ENCODE measurements at places on chromosomes 2 and 18.

- DNase-seq, result peak; percentile 56
These were observed 101.9 kb downstream of the NOL4 start for GRCh38 chr18:34122724-34123334.

DNA sequence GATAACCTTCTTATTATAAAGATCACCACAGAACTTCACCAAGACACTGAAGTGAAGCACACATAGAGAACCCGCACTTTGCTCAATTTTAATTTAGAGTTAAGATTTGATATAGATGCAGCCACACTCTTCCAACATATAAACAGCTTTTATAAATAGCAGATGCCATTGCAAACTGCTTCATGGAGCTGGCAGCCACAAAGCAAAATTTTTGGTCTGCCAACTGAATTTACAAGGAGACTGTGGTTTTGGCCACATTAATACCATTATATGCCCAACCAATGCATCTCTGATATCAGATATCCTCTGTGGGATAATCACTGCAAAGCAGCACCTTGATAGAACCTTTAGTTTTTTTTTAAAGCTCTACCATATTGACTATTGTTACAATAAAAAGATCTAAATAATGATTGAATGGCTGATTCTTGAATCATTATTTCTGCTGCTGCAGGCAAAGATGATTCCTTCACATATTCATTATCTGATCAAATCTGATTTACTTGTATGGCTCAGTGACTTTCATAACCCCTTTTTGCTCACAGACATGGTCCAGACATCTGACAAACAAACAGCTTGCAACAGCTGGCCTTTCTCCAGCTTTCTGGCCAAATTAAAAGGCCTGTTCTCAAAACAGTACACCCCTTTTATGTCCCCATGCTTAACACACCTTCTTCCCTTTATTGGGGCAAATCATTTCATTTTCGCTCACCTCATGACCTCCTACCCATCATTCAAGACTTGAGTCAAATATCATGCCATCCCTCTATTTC is 88.4 kb downstream of the METTL4 start:
- DNase-seq, result no peak

- no peak for DNase-seq
These were observed 44.3 kb upstream of the TCF7L1 start for GRCh38 chr2:85088921-85089320.

DNA sequence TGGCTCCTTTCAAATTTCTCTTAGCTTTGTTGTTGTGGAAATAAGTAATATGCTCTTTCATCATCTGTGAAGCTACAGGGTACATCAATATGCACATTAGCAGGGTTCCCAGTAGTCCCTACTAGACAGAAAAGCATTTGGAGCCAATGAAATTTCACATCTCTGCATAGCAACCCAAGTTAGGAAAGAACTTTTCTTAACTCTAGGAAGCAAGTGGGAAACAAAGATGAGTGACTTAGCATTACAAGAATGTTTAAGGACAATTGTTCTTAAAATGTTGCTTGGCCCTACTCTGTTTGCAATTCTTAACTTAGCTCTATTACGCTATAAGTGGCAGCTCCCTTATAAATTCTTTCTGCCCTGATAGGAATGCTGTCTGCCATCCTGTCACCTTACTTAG is 39.6 kb downstream of the ZEB2 start:
- DNase-seq, result no peak

DNA sequence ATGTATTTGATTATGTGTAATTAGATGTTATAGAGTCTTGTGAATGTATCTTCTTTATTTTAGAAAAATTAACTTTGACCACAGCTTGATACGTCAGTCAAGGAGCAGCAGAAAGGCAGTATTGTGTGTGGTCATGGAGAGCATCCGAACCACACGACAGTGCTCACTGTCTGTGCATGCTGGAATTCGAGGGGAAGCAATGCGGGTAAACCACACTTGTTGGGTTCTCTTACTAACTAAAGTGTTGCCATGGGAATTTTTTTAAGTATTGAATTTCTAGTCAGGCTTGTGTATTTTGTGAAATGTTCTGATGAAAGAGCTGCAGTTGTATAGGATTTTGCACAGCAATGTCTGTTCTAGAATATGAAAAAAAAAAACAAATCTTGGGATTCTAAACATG is 4.8 kb downstream of the PJVK start:
- no peak for DNase-seq

- DNase-seq, result no peak
These were observed 38.3 kb upstream of the SMAD2 start for GRCh38 chr18:47968721-47969120.

DNA sequence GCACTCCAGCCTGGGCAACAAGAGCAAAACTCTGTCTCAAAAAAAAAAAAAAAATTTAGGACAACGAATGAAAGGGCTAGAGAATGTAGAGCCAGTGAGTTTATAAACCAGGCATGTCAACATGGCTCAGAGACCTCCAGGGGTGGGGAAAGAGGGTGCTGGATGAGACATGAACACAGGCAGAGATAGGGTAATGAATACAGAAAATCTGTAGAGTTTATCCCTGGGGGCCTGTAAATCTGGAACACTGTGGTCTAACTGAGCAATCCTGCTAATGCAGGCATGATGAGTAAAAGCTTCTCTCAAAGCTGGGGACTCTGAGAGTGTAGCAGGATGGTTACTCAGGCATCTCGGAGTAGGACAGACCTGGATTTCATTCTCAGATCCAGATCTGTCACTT is 59.2 kb upstream of the IGFBP2 start:
- no peak for DNase-seq

- DNase-seq, result no peak
These were observed 25.9 kb upstream of the GPR17 start for GRCh38 chr2:127619877-127620705.

- DNase-seq, result no peak
These were observed 6.9 kb downstream of the GPR17 start for GRCh38 chr2:127652786-127653357.

- DNase-seq, result peak; percentile 48
These were observed 353 bp upstream of the NUP35 start for GRCh38 chr2:183123959-183124221.
